ENCODE measurements at places on chromosomes 1 and 21.

DNA sequence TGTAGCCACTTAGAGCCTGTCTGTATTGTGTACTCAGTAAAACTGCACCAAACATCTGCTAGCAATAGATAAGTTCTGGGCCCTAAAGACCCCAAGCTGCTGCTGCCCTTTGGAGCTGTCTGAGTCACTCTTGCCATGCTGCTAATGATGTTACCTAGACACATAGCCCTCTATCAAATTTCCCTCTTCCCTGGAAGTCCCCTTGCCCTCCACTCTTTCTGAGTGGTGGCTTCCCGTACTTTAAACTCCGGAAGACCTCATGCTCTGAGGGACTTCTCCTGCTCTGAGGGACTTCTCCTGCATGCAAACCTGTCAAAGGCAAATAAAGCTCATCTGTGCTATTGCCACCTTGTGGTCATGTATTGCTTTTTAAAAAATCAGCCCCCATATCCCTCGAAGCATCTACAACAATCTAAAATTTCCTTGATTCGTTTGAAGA lies 34.0 kb downstream of the FH start:
- no peak overlapping the region for H3K27ac ChIP-seq
- H3K36me3 ChIP-seq, result no peaks in the 10 kb centered on the region
- no peak for DNase-seq
- no peak overlapping the region for H3K4me3 ChIP-seq

DNA sequence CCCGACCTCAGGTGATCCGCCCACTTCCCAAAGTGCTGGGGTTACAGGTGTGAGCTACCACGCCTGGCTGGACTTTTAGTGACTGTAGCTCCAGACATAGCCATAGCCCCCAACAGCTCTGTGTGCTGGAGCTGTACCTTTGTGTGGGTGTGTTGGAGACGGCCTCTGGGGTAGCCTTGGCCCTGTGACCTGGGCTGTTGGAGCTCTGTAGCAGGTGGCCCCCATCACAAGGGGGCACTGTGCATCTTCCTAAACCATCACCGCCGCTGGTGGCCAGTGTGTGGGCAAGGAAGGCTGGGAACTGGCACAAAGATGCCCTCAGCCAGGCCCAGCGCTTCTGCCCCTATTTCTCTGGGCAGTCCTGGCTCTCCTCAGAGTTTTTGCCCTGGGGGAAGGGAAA lies 38.4 kb upstream of the FOXO6 start:
- no peak overlapping the region for H3K4me3 ChIP-seq
- H3K27me3 ChIP-seq, result peaks cover 6% of the 10 kb centered on the region
- peaks cover 19% of the 10 kb centered on the region for H3K4me1 ChIP-seq
- peak; percentile 44 for DNase-seq
- no peak overlapping the region for H3K27ac ChIP-seq
- no peaks in the 10 kb centered on the region for H3K36me3 ChIP-seq

DNA sequence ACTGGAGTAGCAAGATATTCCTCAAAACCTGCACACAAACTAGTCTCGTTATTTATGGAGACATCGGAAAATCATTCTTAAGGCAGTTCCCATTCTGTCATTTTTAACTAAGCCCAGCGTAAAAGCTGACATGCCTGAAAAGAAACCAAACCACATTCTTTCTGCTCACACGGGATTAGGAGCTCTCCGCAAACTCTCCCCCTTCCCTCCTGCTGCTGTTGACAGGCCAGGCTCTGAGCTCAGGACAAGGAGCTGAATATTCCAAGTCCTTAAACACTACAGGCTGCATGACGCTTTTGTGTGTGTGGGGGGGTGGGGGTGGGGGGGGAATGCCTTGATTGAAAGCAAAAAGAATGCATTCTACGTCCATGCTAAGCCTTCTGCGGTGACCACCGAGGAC lies 5.2 kb downstream of the OLIG1 start:
- peaks cover 19% of the 10 kb centered on the region for H3K4me1 ChIP-seq
- no peak overlapping the region for H3K4me3 ChIP-seq
- no peaks in the 10 kb centered on the region for H3K36me3 ChIP-seq
- peaks cover 90% of the 10 kb centered on the region for H3K27me3 ChIP-seq
- DNase-seq, result no peak

DNA sequence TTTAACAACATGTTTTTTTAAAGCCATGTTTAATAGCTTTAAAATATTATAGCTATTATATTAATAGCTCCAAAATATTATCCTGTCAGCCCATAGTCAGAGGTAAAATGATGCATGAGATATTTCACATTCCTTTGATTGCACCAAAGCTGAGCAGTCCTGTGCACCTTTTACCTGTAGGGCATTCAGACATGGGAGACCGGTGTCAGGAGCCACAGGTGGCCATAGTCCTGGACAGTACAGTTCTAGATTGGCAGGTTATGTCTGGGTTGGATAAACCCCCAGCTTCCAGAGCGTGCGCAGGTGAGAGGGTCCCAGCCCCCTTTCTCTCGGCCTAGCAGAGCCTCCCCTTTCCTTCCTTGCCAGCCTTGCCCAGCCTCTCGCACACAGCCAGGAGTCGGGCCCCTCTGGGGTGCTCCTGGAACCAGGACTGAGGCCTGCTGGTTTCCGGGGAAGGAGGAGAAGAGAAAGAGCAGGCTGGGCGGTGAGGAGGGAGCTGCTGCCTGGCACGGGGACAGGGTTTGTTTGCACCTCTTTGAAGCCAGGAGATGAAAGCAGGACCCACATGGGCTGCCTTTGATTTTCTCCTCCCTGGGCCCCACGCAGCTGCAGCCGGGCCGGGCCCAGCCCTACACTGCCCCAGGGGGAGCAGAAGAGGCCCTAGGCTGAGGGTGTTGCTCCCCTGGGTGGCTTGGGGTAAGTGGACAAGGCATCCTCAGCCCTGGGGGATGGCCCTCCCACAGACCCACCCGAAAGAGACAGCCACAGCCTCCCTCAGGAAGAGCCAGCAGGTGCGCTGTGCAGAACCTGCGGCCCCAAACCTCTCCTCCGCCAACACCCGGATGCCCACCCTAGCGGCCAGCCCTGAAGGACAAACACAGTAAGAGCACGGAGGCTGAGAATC lies 75.2 kb upstream of the TARDBP start:
- DNase-seq, result no peak
- H3K4me1 ChIP-seq, result peaks cover 14% of the 10 kb centered on the region
- no peak overlapping the region for H3K4me3 ChIP-seq
- peaks cover 34% of the 10 kb centered on the region for H3K27me3 ChIP-seq

- peak overlapping the region; percentile 90 for H3K4me3 ChIP-seq
- no peaks in the 10 kb centered on the region for H3K27me3 ChIP-seq
- peaks cover 45% of the 10 kb centered on the region for H3K36me3 ChIP-seq
- DNase-seq, result no peak
- peak overlapping the region; percentile 90 for H3K27ac ChIP-seq
Observed at GRCh38 chr1:1406101-1406820, 832 bp downstream of the MRPL20 start.

DNA sequence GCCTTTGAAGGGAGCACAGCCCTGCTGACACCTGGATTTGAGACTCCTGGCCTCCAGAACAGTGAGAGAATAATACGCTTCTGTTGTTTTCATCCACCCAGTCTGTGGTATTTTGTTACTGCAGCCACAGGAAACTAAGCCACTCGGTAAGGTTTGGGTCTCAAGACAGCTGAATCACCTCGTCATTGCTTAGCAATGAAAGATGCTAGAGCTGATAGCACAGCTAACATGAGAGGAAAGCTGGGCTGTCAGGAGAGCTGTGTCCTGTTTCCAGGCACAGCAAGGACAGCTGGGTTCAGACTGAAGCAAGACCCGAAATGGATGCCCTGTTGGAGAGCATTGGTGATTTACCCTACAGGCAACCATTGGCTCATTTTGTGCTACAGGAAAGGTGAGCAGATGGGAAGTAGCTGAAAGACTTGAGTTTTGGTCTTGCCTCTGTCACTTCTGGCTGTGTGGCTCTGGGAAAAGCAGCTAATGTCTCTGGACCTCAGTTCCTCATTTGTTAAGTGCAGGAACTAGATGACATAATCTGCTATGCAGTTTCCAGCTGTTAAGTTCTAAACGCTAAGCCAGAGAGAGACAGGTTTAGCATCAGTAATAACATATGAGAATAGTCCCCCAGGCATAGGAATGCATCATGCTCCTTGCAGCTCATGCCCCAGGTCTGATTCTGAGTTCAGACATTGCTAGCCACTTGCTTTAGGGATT lies 58.0 kb downstream of the CLIC6 start:
- H3K27ac ChIP-seq, result no peak overlapping the region

DNA sequence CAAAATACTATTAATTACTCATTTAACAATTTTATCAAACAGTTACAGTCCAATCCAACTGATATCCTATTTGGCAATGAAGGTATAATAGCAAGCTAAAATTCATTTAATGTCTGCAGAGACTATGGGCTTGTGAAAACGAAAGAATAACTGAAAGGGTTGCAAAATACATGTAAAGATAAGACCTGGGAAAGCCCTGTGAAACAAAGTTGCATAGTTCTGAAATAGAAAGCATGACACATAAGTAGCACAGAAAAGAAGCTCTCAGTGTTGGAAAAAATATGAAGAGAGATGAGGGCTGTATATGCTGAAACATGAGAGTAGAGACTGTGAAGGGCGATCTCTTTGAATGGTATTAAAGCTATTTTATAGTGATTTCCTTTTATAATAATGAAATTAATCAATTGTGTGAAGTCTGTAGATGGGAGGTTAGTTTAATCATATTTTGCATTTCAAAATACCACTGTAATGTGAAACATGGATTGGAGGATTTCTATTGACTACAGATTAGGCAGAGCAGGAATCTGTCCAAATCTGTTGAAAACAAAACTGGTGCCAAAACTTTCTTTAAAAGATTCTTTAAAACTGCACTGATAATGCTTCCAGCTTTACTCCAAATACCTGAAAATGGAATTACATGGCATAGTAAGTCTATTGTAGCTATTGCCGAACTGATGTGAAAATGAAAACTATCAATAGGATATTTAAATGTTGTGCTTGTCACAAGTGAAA lies 1518.9 kb upstream of the B3GALT2 start:
- no peak overlapping the region for H3K4me3 ChIP-seq
- no peak for DNase-seq
- H3K27me3 ChIP-seq, result no peaks in the 10 kb centered on the region
- no peaks in the 10 kb centered on the region for H3K36me3 ChIP-seq
- no peak overlapping the region for H3K27ac ChIP-seq

DNA sequence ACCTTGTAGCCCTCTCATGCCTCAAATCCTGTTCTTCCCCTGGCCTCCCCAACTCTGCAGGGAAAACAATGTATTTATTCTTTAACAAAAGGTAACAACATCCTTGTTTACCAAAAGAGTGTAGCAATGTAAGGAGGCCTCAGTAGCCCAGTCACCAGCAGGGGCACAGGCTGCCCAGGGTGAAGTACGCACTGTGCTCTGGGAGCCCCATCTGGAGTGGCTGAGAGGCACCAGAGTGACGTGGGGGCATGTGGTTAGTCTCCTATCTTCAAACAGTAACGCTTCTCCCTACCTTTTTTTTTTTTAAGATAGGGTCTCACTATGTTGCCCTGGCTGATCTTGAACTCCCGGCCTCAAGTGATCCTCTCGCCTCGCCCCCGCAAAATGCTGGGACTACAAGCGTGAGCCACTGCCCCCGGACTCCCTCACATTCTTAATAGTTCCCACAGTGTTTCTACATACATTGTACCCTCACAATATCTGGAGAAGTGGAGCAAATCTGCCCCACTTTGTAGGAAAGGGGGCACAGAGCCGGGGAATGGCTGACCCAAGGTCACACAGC lies 51.3 kb upstream of the ECE1 start:
- no peaks in the 10 kb centered on the region for H3K27me3 ChIP-seq
- DNase-seq, result no peak
- peaks cover 90% of the 10 kb centered on the region for H3K4me1 ChIP-seq
- H3K36me3 ChIP-seq, result no peaks in the 10 kb centered on the region
- H3K27ac ChIP-seq, result peak overlapping the region; percentile 86

DNA sequence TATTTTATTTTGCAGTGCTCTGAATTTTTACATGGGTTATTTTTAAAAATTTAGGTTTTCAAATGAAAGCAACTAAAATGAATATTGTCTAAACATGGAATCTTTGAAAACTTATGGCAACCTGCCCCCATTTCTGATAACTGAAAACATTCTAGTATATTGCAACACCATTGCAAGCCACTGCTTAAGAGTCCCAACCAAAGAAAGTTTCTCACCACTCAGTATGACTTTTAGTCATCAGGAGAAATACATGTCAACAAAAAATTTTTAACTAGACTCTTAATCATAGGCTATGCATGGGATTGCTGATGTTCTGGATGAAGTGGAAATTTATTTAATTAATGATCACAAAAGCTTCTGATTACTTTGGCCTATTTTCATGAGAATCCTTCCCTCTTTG lies 112.1 kb downstream of the TNFSF18 start:
- H3K27me3 ChIP-seq, result no peaks in the 10 kb centered on the region
- H3K4me3 ChIP-seq, result no peak overlapping the region
- no peak overlapping the region for H3K27ac ChIP-seq
- peaks cover 15% of the 10 kb centered on the region for H3K4me1 ChIP-seq

Measured in left ventricle myocardium inferior (tissue), 1 donor.